ENCODE measurements at places on chromosomes 7 and 10. TPM values are rescaled to one million over a fixed set of nuclear protein-coding genes. Genes with fewer than 3 reads are reported as not detected.

GRCh38 chr10:42979721-42980467 is 97.0 kb upstream of the RET start:
- no peaks in the 10 kb centered on the region for H3K36me3 ChIP-seq
- no peaks in the 10 kb centered on the region for H3K27me3 ChIP-seq
- H3K4me1 ChIP-seq: no peaks in the 10 kb centered on the region
- no peak overlapping the region for H3K27ac ChIP-seq
- DNase-seq: no peak

The SPDYE9 gene
- total RNA-seq: not detected

The FAM241B gene
- 1.1 TPM for total RNA-seq

The CRHR2 gene
- not detected for total RNA-seq

The NPY4R gene
- not detected for total RNA-seq

The TECPR1 gene
- 66.4 TPM for total RNA-seq

- peak within 1 kb of the TSS; percentile 74 for H3K4me3 ChIP-seq
- no peaks in the 10 kb centered on the region for H3K36me3 ChIP-seq
- peak within 1 kb of the TSS; percentile 81 for H3K27ac ChIP-seq
- DNase-seq: no peak
- H3K4me1 ChIP-seq: peaks cover 16% of the 10 kb centered on the region
- no peaks in the 10 kb centered on the region for H3K27me3 ChIP-seq
These were observed at the start of gene EZH2 for GRCh38 chr7:148884049-148884298. Gene EZH2 (minus strand): TSS chr7:148884291. CDS start chr7:148847298, 36,993 bp downstream.

DNA sequence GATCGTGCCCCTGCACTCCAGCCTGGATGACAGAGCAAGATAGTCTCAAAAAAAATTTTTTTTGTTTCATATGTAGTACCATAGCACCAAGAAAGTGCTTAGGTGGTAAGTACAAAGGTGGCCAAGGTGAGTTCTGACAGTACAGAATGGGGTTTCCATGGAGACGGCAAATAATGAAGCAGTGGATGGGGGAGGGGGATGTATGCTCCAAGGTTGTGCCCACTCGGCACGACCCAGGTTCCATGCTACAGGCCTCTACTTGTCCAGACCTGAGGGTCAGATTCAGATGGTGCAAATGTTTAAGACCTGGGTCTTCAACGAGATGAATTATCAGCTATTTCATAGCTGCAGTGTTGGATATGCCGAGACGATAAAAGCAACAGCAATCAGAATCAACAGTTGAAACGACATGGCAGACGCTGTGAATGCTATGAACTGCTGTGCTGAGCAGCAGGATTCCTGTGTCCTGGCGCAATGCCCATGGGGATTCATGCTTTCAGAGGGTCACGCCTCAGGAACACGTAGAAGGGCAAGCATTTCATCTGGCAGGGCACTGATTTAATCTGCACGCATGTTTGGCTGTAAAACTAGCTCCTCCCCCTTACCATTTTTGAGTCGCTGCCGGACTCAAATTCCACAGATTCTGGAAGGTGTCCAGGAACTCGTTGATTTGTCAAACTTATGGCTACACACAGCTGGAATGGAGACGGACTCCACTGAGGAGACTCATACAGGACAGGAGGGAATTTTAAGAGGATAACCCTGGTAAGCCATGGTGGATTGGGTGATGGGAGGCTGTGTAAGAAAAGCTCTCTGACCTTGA is 256.5 kb downstream of the FRMD4A start:
- H3K27ac ChIP-seq: no peak overlapping the region
- no peaks in the 10 kb centered on the region for H3K4me1 ChIP-seq
- DNase-seq: no peak
- peaks cover 24% of the 10 kb centered on the region for H3K27me3 ChIP-seq

The COBL gene
- total RNA-seq: not detected

The CYP3A5 gene
- not detected for total RNA-seq

DNA sequence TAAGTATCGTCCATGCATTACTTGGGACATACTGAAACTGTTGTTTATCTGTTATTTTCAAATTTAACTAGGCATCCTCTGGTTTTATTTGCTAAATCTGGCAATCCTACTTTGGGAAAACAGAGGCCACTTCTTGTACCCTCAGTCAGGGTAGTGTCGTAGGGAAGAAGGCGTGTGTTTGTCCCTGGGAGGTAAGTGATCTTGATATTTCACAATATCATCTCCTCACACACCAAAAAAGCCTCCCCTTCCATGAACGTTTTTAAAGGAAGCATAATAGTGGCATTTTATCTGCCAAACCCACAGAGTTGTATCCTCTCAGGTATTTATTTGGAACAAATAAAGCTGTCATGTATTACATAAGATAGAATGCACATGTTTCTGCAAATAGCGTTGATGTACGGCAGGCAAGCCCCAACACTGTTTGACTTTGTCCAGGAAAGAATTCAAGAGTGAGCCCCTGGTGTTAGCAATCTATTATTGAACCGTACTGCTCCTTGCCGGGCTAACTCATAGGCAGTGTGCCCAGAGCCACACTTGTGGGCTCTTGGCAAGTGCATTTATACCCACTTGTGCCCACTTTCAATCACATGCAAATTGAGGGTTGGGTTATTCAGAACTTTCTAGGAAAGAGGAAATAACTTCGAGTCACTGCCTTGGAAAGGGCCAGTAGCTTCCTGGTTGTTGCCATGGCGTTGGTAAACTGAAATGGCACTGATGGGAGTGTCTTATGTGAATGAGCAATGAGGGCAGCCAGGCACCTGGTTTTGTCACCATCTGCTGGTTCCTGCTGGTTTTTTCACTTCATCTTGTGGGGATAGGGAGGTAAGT is 266.0 kb downstream of the USP6NL start:
- DNase-seq: peak; percentile 45
- H3K27ac ChIP-seq: no peak overlapping the region
- H3K4me3 ChIP-seq: no peak overlapping the region
- no peaks in the 10 kb centered on the region for H3K27me3 ChIP-seq
- H3K4me1 ChIP-seq: peaks cover 13% of the 10 kb centered on the region

DNA sequence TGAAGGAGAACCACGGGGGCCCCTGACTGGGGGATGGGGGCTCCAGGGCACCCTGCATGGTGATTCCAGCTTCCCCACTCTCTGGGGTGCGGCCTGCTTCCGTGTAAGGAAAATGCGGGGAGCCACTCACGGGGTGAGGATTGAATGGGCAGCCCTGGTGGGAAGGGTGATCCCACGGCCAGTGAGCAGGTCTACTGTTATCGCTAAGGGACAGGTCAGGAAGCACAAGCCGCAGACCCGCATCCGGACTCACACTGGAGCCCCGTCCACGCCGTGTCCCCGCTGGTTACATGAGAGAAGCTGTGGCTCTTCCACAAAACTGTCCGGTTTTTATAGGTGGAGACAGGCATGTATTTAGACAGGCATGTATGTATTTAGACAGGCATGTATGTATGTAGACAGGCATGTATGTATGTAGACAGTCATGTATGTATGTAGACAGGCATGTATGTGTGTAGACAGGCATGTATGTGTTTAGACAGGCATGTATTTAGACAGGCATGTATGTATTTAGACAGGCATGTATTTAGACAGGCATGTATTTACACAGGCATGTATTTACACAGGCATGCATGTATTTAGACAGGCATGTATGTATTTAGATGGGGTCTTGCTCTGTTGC is 5.7 kb downstream of the PSMG3 start:
- H3K27ac ChIP-seq: no peak overlapping the region
- H3K4me3 ChIP-seq: no peak overlapping the region
- H3K36me3 ChIP-seq: peaks cover 6% of the 10 kb centered on the region

DNA sequence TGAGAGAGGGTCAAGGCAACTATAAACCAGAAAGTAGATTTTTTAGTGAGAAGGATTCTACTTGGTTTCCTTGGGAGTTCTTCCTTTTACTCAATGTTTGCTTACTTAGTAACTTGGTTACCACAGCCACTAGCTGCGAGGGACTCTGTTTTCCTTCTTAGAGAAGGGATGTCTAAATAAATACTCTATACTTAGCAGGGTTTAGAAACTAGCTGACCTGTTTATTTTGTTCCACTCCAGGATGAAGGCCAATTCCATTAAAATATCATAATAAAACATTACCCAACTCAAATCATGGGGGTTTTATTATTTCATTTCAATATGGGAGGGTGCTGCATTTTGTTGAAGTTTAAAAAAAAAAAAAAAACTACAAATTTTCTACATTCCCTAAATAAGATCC is 87.3 kb downstream of the PPP1R3A start:
- no peaks in the 10 kb centered on the region for H3K4me1 ChIP-seq
- H3K27me3 ChIP-seq: no peaks in the 10 kb centered on the region
- no peak overlapping the region for H3K27ac ChIP-seq
- H3K4me3 ChIP-seq: no peak overlapping the region
- no peak for DNase-seq
